ENCODE measurements at places on chromosomes 5 and 9. TPM values are rescaled to one million over a fixed set of nuclear protein-coding genes. Genes with fewer than 3 reads are reported as not detected.

- H3K36me3 ChIP-seq, result no peaks in the 10 kb centered on the region
- H3K27me3 ChIP-seq, result no peaks in the 10 kb centered on the region
- no peak overlapping the region for H3K4me3 ChIP-seq
- H3K4me1 ChIP-seq, result peaks cover 2% of the 10 kb centered on the region
- no peak for DNase-seq
Measured at GRCh38 chr5:7714119-7714518, 136.8 kb downstream of the CFAP90 start.

GRCh38 chr9:16223074-16223871, 647.2 kb downstream of the BNC2 start:
- H3K27ac ChIP-seq, result no peak overlapping the region
- H3K4me1 ChIP-seq, result no peaks in the 10 kb centered on the region
- H3K4me3 ChIP-seq, result no peak overlapping the region
- H3K36me3 ChIP-seq, result no peaks in the 10 kb centered on the region
- no peaks in the 10 kb centered on the region for H3K27me3 ChIP-seq
- no peak for DNase-seq

GRCh38 chr5:117623042-117623805, 1048.6 kb upstream of the SEMA6A start:
- no peaks in the 10 kb centered on the region for H3K36me3 ChIP-seq
- no peak for DNase-seq
- no peaks in the 10 kb centered on the region for H3K4me1 ChIP-seq
- H3K27me3 ChIP-seq, result no peaks in the 10 kb centered on the region
- H3K4me3 ChIP-seq, result no peak overlapping the region
- H3K27ac ChIP-seq, result no peak overlapping the region

DNA sequence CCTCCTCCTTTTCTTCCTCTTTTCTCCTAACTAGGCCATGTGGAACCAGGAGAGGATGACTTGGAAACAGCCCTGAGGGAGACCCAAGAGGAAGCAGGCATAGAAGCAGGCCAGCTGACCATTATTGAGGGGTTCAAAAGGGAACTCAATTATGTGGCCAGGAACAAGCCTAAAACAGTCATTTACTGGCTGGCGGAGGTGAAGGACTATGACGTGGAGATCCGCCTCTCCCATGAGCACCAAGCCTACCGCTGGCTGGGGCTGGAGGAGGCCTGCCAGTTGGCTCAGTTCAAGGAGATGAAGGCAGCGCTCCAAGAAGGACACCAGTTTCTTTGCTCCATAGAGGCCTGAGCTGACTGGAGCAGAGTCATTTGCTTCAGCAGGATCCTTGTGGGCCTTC, 13.7 kb downstream of the NUDT2 start:
- peaks cover 5% of the 10 kb centered on the region for H3K36me3 ChIP-seq
- H3K4me1 ChIP-seq, result peaks cover 24% of the 10 kb centered on the region
- peak overlapping the region; percentile 87 for H3K27ac ChIP-seq
- no peaks in the 10 kb centered on the region for H3K27me3 ChIP-seq
- H3K4me3 ChIP-seq, result no peak overlapping the region

DNA sequence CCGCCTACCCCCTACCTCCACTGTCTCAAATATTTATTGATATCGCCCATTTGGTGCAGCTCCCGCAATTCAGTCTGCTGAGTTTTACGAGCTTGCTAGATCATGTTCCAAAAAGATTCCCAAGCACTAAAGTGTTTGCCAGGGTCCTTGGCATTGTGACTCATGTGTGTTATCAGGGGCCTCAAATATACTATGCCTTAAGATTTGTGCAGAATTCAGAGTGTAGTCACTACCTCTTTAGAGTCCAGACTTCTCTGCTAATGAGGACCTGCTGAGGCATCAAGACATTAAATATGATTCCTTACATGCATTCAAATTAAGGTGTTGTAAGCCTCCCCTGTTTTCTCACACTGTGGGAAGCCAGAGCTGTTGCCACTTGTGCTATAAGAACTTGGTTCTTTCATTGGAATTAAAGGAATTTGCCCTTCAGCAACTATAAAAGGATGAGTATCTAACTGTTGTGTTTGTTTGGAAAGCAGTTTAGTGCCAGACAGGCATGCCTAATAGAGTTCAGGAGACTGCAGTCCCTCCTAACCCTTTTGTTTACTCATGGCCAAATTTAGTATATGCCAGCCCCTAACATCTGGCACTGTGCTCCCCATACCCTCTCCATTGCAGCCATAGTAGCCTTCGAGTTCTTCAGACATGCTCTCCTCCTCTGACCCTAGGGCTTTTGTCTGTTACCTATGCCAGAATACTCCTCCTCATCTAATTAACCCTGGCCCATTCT, 316.4 kb downstream of the NR3C1 start:
- no peak for DNase-seq
- H3K4me1 ChIP-seq, result no peaks in the 10 kb centered on the region
- peaks cover 5% of the 10 kb centered on the region for H3K36me3 ChIP-seq
- no peak overlapping the region for H3K27ac ChIP-seq

DNA sequence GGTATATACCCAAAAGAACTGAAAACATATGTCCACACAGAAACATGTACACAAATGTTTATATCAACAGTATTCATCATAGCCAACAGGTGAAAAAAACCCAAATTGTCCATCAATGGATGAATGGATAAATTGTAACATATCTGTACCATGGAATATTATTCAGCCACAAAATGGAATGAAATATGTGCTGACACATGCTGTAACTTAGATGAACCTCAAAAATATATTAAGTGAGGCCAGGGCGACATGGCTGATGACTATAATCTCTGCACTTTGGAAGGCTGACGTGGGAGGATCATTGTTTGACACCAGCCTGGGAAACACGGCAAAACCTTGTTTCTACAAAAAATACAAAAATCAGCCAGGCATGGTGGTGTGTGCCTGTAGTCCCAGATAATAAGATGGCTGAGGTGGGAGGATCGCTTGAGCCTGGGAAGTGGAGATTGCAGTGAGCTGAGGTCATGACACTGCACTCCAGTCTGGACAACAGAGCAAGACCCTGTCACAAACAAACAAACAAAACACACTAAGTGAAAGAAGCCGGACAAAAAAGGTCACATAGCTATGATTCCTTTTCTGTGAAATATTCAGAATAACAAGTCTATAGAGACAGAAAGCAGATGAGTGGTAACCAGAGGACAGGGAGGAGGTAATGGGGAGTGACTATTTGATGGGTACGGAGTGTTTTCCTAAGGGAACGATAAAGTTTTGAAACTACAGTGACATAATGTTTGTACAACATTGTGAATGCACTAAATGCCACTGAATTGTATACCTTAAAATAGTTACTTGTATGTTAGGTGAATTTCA, 11.4 kb downstream of the KYAT1 start:
- no peak for DNase-seq
- peaks cover 12% of the 10 kb centered on the region for H3K36me3 ChIP-seq
- H3K4me3 ChIP-seq, result no peak overlapping the region
- no peak overlapping the region for H3K27ac ChIP-seq

DNA sequence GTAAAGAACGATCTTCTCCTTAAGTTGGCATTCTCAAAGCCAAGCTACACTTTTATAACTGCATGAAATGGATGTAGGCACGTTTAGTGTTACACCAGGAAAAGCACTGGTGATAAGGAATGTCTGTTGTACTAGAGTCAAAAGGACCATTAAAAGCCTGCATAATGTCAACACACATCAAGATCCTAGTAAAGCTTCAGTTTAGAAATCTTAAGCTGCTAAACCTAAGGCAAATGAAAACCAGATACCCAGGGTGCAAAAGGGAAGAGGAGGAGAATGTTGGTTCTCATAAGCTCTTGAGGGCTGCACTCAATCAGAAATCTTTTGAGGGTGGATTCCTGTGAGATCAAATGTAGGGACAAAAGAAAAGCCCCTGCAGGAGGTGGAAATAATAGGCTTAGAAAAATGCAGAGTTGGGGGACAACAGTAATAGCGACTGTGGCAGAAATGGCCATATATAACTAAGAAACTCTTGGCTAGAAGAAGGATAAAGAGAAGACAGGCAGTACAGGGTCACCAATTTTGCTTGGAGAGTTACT, 148.2 kb downstream of the FBXL17 start:
- DNase-seq, result no peak
- no peaks in the 10 kb centered on the region for H3K36me3 ChIP-seq
- no peaks in the 10 kb centered on the region for H3K27me3 ChIP-seq
- H3K4me1 ChIP-seq, result no peaks in the 10 kb centered on the region

DNA sequence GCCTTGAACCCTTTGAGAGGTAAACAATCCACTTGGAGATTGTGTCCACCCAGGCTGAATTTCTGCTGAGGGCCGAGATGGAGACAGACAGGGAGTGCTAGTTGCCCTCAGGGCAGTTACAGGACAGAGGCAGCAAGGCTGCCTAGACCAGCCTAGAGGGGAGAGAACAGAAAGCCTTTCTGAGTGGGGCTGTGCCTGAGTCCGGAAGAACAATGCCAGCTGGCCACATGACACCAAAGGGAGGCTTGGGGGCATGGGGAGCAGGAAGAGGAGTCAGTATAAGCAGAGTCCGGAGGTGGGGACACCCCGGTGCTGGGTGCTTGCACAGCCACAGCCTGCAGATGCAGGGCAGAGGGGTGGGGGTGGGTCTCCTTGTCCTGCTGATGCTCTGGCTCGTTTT, 145.7 kb downstream of the CFAP90 start:
- no peaks in the 10 kb centered on the region for H3K27me3 ChIP-seq
- H3K4me3 ChIP-seq, result no peak overlapping the region
- no peaks in the 10 kb centered on the region for H3K36me3 ChIP-seq
- H3K27ac ChIP-seq, result no peak overlapping the region
- no peak for DNase-seq

GRCh38 chr5:177314376-177315342, 3.0 kb upstream of the MXD3 start:
- H3K36me3 ChIP-seq, result no peaks in the 10 kb centered on the region
- H3K4me1 ChIP-seq, result peaks cover 18% of the 10 kb centered on the region
- no peaks in the 10 kb centered on the region for H3K27me3 ChIP-seq
- H3K27ac ChIP-seq, result no peak overlapping the region

The CKMT2 gene
- 0.43 TPM for total RNA-seq

The GPX8 gene
- total RNA-seq, result 27.9 TPM

The DMRT2 gene
- 7.2 TPM for total RNA-seq

All from ascending aorta (tissue), 2 donors.